LNCaP clone FGC (cell line): ENCODE measurements at places on chromosomes 7 and 10.

- DNase-seq: no peak
Observed at GRCh38 chr7:36010656-36011587, 142.1 kb upstream of the EEPD1 start.

DNA sequence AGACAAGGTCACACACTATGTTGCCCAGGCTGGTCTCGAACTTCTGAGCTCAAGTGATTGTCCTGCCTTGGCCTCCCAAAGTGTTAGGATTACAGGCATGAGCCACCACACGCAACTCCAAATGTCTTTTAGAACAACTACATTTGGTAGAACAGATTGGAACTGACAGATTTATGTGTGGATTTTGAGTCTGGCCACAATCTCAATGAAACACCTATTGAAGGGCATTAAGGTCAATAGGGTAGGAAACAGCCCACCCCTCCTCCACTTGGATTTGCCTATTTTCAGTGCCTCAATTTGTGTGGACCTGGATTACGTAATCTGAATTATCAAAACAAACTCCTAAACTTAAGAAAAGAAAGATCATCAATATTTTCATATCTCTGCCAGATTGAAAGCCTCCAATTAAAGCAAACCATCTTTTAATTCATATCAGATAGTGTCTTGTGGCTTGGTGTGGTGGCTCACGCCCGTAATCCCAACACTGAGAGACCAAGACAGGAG is 15.5 kb upstream of the CYP51A1 start:
- DNase-seq: no peak

DNA sequence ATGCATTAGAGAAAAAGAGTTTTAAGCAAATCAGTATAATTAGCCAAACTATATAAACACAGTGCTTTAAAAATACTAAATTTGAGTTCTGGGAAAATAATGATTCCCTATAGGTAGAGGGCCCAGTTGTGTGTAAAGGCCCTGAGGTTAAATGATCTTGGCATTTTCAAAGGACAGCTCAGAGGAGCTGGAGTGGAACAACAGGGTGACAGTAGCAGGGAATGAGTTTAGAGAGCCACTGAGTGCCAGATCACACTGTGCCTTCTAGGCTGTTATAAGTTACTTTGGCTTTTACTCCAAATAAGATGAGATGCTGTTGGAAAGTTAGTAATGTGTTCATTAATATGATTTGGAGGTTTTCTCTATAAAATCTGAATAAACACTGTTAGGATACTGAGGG is 34.6 kb downstream of the VWDE start:
- DNase-seq: no peak

DNA sequence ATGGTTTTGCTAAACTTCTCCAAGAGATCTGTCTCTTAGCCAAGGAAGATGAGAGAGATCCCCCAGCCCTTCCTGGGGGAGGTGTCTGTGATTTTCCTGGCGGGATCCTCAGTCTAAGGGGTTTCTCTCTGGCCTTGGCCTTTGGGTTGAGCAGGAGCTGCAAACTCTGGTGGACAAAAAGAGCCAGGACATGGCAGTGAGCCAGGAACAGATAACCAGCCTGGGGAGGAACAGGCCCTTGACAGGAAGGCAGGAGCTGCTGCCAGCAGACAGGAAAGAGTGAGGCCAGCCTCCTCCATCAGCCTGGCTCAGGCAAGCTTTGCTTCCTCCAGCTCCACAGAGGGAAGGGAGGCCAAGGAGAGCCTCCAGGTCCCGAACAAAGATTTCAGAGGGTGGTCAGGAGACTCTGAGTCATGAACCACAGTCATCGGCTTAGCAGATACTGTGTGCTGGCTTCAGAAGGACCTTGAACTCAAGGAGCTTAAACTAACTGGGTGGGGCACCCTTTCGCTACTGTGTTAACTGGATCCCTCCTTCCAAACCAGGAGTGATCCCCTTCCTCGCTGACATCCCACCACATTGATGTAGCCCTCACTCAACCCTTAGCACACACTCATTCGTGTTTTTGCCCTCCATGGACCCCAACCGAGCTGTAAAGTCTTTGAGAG is 34.7 kb downstream of the DDIT4 start:
- no peak for DNase-seq

- DNase-seq: no peak
Observed at GRCh38 chr10:132106431-132106830, 40.7 kb downstream of the JAKMIP3 start.

DNA sequence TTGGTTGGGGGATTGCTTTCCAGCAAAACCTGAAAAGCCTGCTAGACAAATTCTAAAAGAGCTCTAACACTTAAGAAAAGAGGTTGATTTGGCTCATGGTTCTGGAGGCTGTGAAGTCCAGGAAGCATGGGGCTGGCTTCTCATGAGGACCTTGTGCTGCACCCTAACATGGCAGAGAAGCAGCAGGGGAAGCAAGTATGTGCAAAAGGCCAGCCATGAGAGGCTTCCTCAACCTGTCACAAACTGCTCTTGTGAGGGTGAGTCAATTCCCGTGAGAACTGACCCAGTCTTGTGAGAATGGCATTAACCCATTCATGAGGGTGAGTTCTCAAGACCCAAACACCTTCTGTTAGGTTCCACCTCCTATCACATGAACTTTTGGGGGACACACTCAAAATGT is 54.3 kb upstream of the IGFBP3 start:
- no peak for DNase-seq

GRCh38 chr7:33073243-33073642 is 10.7 kb upstream of the NT5C3A start:
- DNase-seq: no peak

DNA sequence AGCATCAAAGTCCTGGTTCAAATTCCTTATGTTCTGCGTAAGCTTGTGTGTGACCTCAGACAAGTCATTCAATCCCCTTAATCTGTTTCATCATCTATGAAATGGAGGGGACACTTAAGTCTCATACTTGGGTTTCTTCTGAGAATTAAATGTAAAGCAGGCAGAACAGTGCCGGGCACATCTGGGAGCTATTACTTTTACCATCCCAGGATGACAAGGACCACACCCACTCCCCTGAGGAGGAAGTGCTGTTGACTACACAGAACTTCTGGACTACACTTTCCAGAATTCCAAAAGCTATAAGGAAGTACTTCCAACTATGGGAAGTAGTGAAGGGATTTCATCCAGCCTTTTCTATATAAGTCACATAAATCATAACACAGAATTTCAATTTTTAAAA is 294.9 kb downstream of the IPMK start:
- DNase-seq: no peak
